ENCODE measurements at places on chromosomes 1 and 21.
A peak's percentile ranks its signal among the peaks of the same experiment; 100 is the strongest.

DNA sequence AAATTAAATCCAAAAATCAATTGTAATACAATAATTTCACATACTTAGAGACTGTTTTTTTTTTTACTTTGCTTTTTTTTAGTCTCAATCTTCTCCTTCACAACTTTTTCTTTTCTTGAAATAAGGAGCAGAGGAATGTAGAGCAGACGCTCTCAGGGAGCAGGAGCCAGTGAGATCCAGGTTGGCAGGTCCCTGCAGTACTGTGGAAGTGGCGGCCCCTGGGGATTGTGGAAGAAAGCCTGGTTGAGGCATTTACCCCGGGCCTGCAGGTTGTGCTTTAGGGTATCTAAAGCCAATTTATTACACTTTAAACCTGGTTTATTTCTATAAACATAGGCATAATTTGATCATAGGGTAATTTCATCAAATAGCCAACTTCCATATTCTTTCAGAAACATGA is 748 bp upstream of the OR2AJ1 start:
- no peak for DNase-seq

GRCh38 chr1:92786111-92786901 is 1.4 kb upstream of the EVI5 start:
- no peak for DNase-seq

DNA sequence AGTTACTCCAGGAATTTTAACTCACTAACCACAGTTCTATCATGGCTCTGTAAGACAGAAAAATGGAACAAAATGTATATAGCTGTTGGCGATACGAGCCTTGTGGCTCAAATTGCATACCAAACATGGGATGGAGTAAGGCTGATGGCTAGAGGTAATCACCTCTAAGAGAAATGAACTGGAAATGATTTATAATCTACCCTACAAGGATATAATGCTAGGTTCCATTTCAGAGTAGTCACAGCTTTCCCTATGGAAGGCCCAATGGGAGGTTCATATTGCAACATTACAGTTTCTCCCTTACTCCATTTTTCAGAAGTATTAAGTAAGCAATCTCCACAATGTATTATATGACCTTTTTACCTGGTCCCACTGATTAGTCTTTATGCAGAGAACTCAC is 61.6 kb downstream of the EDEM3 start:
- no peak for DNase-seq

DNA sequence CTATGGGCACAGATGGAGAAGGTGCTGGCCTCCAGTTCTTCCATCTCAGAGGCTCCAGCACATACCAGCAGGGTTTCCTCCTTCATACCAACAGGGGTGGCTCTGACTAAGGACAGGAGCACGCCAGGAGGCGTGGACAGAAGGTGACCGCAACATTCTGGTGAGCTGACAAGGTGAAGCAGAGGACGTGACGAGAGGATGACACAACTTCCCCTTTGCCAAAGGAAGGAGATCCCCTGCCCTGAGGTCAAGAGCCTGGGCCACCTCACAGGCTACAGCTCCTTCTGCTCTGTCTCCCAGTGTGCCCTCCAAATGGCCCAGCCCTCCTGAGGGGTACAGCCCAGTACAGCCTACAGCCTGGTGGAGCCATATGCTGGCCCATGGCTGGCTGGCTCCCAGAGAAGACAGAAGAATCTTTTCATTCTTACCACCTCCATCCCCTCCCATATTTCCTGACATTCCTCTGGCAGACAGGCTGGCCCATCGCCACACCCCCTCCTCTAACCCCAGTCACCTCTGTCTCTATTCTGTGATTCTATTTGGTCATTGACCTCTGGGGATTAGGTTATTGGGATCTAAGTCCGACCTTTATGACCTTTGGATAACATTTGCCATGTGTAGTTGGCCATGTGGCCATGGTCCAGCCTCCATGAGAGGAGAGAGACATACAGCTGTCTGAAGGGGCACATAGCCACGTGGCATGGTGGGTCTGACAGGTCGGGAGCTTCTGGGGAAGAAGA is 5.1 kb upstream of the LAMB3 start:
- no peak for DNase-seq

DNA sequence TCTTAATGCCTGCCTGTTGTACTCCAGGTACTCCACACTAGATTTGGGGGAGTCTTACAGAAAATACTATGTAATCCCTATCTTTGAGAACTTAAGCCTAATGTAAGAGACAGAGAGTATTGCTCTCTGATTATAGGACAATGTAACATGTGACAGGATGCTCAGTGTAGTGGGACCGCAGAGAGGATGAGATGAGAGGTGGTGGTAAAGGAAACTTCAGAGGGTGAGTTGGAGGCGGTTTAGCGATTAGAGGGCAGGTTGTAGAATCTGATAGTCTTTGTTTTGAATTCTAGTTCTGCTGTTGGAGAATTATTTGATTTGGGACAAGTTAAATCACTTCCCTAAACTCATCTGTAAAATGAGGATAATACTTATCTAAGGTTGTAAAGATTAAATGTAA is 5.4 kb downstream of the SOAT1 start:
- no peak for DNase-seq

GRCh38 chr1:212783976-212784375 is 7.6 kb downstream of the NSL1 start:
- no peak for DNase-seq

DNA sequence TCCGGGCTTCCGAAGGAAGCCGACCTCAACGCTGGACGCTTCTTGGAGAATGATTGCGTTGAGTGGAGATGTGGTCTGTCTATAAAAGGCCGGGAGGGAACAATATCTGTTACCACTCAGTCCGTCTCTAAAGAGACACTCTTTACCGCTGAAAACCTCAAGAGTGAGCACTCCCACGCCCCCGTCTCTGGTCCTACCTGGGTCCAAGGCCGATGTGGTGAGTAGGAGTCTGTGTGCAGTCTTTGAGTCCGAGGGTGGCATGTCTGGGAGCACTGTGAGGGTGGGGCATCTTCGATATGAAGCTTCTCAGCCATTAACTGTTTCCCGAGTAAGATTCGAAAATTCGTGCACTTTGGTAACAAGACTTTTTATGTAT is 576 bp downstream of the ZFP69 start:
- peak; percentile 25 for DNase-seq

DNA sequence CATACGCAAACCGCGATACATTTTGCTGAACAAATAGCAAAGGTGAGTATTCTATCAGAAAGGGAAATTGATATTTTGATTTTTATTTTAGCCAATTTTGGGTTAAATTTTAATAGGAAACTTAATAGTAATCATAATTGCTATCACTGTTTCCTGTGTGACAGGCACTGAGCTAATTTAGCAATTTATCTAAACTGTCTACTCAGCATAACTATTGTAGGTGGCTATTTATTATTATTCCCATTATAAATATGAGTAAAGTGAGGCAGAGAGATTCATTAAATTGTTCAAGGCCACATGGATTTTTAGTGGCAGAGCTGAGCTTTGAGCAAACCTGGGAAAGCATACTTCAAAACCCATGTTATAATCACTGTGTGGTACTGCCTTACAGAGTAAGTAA is 21.1 kb downstream of the RTCA start:
- DNase-seq = no peak

DNA sequence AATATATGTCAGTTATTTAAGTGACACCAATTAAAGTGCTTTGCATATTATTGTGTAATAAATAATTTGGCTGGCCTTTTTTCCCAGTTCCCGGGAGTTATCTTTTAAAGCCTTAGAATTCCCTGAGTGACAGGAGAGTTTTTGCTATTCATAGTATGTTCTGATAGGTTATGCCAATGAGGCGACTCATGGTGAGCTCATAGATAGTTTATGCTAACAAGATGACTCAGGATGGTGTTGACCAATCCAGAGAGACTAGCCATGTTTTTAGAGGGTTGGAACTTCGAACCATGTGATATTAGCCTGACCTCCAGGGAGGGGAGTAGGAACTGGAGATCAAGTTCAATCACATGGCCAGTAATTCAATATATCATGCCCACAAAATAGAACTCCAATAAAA is 310.8 kb downstream of the USP25 start:
- DNase-seq = no peak

GRCh38 chr21:29481081-29481480 is 182.4 kb downstream of the BACH1 start:
- DNase-seq = no peak

DNA sequence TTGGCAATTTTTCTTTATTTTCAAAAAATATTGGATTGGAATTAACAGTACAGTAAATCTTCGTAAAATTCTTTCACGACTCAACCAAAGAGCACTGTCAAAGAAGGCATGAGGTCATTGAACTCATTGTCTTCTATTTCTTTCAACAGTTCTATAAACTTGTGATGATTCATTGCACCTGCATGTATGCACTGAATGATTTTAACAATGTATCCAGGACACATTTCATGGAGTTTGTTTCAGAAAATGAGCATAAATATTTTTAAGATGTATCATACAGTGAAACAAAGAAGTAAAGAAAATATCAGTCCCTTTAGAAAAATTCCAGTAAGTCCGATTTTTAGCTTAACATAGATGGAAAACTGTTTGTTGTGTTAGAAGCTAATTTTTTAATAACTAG is 33.6 kb upstream of the CD34 start:
- DNase-seq = no peak

DNA sequence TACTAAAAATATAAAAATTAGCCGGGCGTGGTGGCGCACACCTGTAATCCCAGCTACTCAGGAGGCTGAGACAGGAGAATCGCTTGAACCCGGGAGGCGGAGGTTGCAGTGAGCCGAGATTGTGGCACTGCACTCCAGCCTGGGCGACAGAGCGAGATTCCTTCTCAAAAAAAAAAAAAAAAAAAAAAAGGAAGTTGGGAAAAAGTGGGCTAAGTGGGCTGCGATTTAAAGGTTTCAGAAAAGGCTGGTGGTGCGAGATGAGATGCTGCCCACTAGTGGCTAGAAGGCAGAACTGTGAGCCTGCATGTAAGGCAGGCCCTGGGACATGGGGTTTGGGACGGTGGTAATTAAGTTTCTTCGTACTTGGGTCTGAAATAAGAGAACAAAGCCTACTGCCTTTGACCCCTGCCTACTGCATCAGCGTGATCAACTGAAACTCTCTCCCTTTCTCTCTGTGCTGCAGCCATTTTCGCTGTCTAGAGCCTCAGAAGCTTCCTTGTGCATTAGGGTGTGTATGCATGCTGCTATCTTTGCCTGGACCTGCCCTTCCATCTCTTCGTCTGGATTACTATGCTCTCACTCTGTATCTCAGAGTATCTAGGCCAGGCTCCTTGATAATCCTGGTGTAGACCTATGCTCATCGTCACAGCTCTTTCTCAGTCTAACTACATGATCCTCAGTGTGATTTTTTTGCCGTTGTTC is 12.4 kb downstream of the FMOD start:
- peak; percentile 60 for DNase-seq

DNA sequence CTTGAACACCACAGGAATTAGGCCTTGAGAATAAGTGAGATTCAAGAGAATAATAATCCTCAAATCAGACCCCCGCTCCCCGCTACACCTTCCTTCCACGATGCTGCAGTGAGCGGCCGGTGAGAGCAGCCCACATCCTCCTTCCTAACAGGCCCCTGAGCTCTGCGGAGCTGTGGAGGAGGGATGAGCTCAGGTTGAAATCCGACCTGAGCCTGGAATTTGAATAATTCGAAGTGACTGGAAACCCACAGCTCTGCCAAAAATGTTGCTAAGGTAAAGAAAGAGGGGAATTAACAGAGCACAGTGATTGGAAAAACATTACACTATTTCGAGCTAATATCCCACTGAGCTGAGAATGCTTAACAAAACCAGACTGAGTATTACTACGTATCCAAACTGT is 90.0 kb downstream of the URB2 start:
- DNase-seq = no peak

GRCh38 chr1:67812226-67812625 is 21.0 kb downstream of the GNG12 start:
- DNase-seq = no peak

GRCh38 chr1:43526002-43526401 is 4.7 kb upstream of the PTPRF start:
- DNase-seq = no peak

GRCh38 chr1:36752431-36752830 is 269.7 kb upstream of the CSF3R start:
- no peak for DNase-seq

GRCh38 chr21:32279377-32279680 is 480 bp upstream of the MIS18A start:
- DNase-seq = no peak

DNA sequence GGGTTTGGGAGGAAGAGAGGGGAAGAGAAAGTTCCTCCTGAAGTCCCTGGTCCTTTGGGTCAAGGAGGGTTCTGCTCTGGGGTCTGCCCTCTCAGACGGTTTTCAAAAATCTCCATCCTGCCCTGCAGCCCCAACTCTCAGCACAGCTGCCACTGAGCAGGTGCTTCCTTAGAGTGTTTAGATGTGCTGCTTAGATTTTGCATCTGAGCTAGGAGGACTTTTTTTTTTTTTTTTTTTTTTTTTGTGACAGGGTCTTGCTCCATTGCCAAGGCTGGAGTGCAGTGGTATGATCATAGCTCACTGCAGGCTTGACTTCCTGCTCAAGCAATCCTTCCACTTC is 324.9 kb upstream of the POU3F1 start:
- DNase-seq = no peak

DNA sequence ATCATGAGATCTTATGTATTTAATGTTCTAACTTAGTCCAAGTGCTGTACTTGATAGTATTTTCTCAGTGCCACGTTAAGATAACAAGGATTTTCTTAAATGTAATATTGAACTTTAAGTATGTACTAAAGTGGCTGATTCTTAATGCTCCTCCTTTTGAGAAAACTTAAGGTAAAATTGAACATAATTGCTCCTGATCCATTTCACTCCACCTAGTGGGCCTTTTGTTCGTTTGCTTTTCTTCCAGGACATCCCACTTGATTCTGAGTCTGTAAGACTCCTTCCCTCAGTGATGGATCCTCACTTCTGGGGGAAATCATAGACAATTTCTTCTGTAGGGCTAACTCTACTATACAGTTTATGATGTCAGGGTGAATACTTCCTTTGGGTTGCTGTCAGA is 173.1 kb downstream of the LMO4 start:
- no peak for DNase-seq

DNA sequence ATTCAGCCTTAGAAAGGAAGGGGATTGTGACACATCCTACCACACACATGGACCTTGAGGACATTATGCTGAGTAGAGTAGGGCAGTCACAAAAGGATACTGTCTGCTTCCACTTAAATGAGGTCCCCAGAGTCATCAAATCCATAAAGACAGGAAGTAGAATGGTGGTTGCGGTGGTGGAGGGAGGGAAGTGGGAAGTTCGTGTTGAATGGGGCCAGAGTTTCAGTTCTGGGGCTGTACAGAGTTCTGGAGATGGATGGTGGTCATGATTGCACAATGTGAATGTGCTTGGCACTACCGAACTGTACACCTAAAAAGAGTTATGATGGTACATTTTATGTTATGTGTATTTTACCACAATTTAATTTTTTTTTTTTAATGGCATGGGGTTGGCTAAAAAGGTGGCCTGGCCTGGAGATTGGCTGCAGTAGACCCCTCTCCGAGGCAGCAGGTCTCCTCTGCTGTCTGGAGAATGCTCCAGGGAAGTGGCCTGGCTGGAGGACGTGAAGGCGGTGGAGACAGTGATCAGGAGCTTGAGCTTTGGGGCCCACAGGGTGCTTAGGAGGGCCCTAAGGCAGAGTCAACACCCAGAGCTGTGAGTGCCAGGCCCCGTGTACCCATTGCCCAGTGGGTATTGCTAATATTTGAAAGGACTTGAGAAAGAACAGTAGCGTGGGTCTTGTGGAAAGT is 30.4 kb downstream of the IFNGR2 start:
- no peak for DNase-seq

- DNase-seq = no peak
Observed at GRCh38 chr1:232648316-232648715, 18.4 kb upstream of the SIPA1L2 start.
